Effector memory CD8-positive, alpha-beta T cell (primary cell): ENCODE measurements at places on chromosomes 5 and 9.

GRCh38 chr9:120152295-120152694 is 427.7 kb downstream of the CDK5RAP2 start:
- no peak for DNase-seq

DNA sequence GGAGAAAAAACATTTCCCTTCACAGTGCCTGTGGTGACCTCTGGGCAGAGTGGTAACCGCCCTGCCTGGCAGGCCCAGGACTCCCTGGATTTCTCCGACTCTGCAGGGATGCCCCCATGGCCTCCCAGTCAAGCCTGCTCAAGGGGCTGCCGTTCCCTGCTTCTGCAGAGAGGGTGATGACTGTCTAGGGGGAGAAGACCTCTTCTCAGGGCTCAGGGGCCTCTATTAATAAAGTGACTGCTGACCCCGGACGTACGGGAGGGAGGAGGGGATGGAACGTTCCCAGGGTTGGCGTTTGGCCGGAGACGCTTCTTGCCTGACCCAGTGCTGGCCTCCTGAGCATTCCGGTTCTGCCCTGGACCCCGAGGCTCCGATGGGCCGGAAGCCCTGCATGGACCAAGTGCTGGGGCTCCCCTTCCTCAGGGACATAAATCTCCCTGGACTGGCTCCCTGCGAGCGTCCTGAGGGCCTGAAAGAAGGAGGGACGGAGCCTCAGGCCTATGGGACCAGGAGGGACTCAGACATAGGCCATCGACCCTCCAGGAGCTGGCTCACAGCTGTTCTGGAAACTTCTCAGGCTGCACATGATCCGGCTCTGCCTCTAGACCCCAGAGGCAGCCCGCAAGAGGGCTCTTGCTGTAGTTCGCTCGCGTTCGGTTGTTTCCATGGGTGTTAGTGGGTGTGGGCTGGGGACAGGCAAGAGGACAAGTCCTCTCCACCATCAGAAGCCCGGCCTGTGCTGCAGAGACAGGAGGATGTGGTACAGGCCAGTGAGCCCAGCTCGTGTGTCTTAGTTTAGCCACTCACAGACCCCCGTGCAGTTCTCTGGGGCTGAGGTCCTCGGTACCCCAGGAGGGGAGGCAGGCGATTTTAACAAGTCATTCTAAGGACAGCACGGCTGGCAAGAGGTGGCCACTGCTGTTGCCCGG is 8.1 kb upstream of the RNU6ATAC start:
- no peak for DNase-seq

- DNase-seq = no peak
These were observed 123.4 kb downstream of the ESM1 start for GRCh38 chr5:54862036-54862435.

DNA sequence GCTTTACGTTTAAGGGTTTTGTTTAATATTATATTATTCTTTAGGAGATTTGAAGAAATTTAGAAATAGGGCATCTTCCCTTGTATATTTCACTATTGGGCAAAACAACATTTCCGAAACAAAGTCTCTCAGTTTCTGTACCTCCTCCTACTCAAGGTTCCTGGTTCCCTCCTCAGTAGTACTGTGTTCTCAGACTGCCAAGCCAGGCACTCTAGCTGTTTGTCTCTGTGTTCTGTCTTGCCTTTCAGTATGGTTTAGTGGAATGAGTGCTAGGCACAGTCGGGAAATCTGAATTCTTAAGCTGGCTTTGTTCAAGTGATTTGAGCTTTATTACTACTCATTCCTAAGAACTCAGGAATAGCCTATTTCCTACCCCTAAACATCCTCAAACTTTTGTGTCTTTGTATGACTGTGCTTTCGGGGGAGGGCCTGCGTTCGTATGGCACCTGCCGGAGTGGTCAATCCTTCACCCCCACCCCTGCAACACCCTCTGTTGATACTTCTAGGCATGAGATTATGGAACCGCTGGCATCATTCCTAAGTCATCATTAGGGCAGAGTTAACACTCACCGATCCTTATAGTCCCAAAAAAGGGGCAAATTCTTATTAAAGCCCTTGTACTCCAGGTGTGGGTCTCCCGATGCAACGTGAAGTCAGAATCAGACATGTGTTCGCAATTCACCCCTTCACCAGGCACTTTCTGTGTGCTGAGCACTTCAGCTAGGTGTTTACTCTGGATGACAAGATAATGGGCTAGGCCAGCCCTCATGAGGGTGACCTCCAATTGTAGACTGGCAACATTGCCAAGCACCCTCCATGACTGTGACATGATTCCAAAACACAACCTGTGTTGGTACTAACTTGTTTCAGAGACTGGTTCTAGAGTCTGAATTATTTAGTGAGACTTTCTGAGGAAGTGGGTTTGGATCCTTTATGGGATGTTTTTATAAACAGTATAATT is 24.5 kb downstream of the SNX18 start:
- DNase-seq = no peak

GRCh38 chr9:31071606-31072286 is 1312.7 kb upstream of the ACO1 start:
- no peak for DNase-seq

GRCh38 chr5:56517011-56517416 is 283.9 kb upstream of the ANKRD55 start:
- DNase-seq = no peak

- no peak for DNase-seq
These were observed 37.7 kb downstream of the NEUROG1 start for GRCh38 chr5:135497971-135498636.

DNA sequence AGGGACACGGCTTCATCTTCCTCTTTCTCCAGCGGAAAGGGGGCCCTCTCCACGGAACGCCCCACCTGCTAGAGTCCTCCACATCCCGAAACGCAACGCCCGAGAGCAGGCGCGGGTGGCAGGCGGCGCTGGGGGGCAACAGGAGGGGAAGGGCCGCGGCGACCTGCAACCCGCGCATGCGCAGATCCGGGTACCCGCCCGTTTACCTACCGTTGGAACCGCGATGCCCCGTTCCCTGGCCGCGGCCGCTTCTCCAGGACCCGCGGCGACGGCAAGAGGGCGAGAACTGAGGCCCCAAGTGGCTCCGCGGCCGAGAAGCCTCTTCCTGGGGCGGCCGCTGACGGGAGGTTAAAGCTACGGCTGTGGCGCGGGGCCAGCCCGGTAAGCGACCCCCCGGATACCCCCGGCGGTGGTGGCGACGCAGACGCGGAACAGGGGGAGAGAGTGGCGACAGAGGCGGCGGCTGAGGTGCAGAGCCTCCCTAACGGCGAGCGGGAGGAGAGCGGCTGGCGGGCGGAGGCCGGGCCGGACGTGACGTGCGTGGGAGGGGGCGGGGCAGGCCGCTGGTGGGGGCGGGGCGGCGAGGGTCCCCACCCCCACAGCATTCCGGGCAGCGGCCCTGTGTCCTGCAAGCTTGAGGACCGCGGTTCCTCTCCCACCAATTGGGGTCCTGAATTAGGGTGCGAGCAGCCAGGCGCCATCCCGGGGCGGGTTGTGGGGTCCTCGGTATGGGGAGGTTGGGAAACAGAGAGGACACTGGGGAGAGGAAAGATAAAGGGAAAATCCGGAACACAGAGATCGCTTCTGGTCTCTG is at the start of gene FAM13B:
Gene FAM13B (minus strand): TSS at position 508 of the 814 bp plus-strand sequence. CDS start 13,968 bp downstream, outside the sequence.
- DNase-seq = peak; percentile 74

GRCh38 chr5:180970336-180970735 is 18.3 kb upstream of the BTNL3 start:
- DNase-seq = no peak
